ENCODE measurements at places on chromosomes 2 and 18. TPM values are rescaled to one million over a fixed set of nuclear protein-coding genes. Genes with fewer than 3 reads are reported as not detected.

CNRIP1 gene
- total RNA-seq: 28.0 TPM

TUBB8B gene
- not detected for total RNA-seq

ABHD1 gene
- not detected for total RNA-seq

EFEMP1 gene
- total RNA-seq: 1.2 TPM

SLC38A11 gene
- total RNA-seq: not detected

- peaks cover 3% of the 10 kb centered on the region for H3K36me3 ChIP-seq
- H3K27ac ChIP-seq: no peak overlapping the region
- no peak overlapping the region for H3K4me3 ChIP-seq
- H3K27me3 ChIP-seq: peaks cover 1% of the 10 kb centered on the region
- no peak for DNase-seq
Observed at GRCh38 chr18:715626-716025, 3.2 kb upstream of the ENOSF1 start.

- DNase-seq: no peak
- peaks cover 33% of the 10 kb centered on the region for H3K36me3 ChIP-seq
- H3K4me3 ChIP-seq: no peak overlapping the region
- no peak overlapping the region for H3K27ac ChIP-seq
- no peaks in the 10 kb centered on the region for H3K4me1 ChIP-seq
- no peaks in the 10 kb centered on the region for H3K27me3 ChIP-seq
Observed at GRCh38 chr2:102803041-102803896, 41.4 kb downstream of the TMEM182 start.

DNA sequence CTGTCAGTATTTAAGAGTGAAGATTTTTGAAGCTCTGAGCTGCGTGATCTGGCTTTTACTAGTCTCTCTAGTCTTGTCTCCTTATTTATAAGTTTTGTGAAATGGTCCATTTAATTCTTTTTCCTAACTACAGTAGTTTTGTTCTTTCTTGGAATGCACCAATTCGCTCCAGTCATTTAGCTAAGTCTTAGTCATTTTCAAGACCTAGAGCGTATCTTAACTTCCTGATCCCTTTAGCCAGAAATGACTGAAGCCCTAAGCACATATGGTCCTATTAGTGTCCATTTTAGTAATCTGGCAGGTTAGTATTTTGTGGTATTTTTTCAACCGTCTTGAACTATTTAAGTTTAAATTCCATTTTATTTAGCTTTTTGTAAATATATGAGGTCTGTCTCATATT is 3.6 kb downstream of the BIRC6 start:
- H3K4me3 ChIP-seq: no peak overlapping the region
- H3K27me3 ChIP-seq: no peaks in the 10 kb centered on the region
- no peaks in the 10 kb centered on the region for H3K36me3 ChIP-seq
- DNase-seq: no peak
- peaks cover 24% of the 10 kb centered on the region for H3K4me1 ChIP-seq
- H3K27ac ChIP-seq: no peak overlapping the region

DNA sequence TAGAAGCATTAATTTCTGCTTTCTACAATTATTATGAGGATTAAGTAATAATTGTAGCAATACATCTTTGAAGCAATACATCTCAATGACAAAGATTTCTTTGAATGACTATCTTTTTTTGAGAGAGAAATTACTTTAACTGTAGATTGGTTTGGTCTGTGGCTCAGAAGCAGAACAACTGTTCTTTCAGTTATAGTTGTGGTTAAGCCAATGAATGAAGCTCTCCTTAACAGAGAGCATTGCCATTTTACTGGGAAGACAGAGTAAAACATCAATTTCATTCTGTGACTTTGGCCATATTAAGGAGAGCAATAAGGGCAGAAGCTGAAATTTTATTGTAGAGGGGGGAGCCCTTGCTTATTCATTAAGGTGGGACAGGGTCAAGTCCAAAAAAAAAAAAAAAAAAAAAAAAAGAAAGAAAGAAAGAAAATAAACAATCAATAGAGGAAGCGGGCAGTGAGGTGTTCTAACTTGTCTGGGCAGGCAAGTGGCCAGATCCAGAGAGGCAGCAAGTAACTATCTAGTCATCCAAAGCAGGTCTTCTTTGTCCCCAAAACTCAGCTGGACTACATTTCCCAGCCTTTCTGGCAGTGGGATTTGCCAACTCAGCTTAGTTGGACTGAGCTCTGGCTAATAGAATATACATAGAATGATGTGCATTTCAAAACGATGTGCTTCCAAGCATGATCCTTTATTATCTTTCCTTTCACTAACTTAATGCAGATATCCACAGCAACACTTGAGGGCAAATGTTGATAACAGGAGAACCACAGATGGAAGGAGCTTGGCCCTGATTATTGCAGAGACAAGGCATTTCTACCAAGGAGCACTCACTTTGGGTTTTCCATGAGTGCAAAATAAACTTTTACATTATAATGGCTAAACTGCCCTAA is 462.7 kb upstream of the CDH20 start:
- no peaks in the 10 kb centered on the region for H3K36me3 ChIP-seq
- DNase-seq: no peak
- no peaks in the 10 kb centered on the region for H3K27me3 ChIP-seq

GRCh38 chr2:15263976-15264685 is 297.0 kb downstream of the NBAS start:
- no peak for DNase-seq
- H3K4me3 ChIP-seq: no peak overlapping the region
- H3K27me3 ChIP-seq: no peaks in the 10 kb centered on the region
- no peaks in the 10 kb centered on the region for H3K36me3 ChIP-seq
- H3K27ac ChIP-seq: no peak overlapping the region

DNA sequence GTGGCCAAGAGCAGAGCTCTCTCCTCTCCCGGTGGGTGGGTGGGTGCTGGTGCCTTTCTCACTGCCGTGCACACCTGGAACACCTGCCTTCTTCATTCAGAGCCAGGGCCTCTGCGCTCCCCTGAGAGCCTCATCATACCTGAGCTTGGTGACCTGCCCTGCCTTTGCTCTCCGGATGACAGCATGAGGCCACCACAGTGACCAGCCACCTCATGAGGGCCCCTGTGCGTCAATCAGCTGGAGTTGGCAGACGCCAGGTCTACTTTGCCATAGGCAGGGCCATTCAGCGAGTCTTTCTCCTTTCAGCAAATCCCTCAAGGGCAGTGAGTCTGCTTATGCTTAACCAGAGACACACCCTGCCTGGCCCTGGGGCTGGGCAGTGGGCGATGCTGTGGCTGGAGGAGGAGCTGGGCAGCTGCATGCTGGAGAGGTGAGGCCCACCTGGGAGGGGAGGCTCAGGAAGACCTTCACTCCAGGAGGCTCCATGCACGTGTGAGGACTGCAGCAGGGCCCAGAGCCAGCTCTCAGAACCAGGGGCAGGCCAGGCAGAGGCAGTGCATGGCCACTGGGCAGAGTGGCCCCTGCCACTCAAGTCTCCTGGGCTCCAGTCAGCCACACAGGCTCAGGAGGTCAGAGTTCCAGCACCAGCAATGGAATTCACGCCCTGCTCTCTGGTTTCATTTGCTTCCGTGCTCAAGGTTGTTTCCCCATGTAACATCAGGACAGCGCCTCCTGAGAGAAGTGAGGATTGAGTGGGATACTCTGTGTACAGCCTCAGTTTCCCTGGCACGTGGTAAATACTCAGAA is 417.5 kb upstream of the MYT1L start:
- H3K27me3 ChIP-seq: no peaks in the 10 kb centered on the region
- H3K4me3 ChIP-seq: no peak overlapping the region
- H3K4me1 ChIP-seq: peaks cover 5% of the 10 kb centered on the region

GRCh38 chr2:176131848-176132158 is 2.3 kb downstream of the HOXD8 start:
- H3K36me3 ChIP-seq: no peaks in the 10 kb centered on the region
- H3K27me3 ChIP-seq: peaks cover 56% of the 10 kb centered on the region
- peak overlapping the region; percentile 38 for H3K4me3 ChIP-seq
- no peak for DNase-seq
- no peak overlapping the region for H3K27ac ChIP-seq
- peaks cover 7% of the 10 kb centered on the region for H3K4me1 ChIP-seq

DNA sequence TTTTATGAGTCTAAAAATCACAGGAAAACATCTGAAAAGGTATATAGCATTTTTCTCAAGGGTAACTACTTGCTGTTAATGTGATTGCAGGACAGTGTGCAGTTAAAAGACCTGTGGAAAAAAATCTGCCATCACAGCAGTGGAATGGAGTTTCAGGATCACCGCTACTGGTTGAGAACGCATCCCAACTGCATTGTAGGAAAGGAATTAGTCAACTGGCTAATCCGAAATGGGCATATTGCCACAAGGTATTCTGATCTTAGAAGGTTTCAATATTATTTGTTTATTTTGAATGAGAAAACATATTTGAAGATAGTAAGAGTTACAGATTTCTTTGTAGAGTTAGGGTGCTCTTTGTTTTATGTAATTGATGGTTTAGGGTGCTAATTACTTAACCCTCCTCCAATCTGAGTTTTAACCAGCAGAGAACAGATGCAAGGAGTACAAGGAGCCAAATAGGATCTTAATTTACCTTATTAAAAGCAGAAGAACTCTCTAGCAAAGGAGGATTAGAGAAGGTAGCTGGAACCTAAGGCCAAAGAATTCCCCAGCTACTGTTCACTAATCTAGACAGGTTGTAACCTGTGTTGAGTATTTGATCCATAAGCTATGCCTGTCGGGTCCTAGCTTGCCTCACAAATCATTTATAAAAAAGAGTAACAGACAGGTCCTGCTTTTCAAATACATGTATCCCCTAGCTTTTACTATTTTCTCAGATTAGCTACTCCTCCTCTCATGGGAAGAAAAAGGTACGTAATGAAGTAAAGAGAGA is 35.0 kb downstream of the PIKFYVE start:
- peaks cover 2% of the 10 kb centered on the region for H3K36me3 ChIP-seq
- H3K4me3 ChIP-seq: no peak overlapping the region
- H3K4me1 ChIP-seq: peaks cover 6% of the 10 kb centered on the region
- H3K27ac ChIP-seq: no peak overlapping the region
- no peak for DNase-seq

DNA sequence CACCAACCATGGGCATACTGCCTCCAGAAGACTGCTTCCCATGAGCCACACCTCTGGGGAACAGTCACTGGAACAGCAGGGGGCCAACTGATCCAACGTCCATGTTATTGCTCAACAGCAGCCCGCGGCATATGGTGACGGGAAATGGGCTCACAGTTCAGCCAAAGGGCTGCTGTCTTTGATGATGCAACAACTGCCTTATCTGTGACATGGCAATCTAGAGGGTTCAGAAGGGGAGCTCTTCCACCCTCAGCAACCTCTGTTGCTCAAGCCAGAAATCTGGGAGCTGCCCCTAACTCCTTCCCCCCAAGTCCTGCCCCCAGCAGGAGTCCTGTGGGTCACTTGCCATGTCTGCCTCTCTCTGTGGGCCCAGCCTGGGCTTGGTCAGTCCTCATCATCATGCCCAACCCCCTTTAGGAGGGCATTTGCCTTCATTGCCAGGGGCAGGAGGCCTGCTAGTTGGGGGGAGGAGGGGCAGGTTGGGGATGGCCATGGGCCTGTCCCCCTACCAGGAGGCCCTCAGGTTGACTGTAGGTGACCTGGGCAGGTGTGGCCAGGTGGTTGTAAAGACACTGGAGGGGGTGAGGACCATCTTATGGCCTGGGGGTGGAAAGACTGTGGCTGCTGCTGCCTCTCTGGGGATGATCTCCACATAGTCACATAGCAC is 212.9 kb downstream of the CYP26B1 start:
- no peak for DNase-seq
- no peak overlapping the region for H3K27ac ChIP-seq
- no peaks in the 10 kb centered on the region for H3K36me3 ChIP-seq
- no peak overlapping the region for H3K4me3 ChIP-seq
- peaks cover 2% of the 10 kb centered on the region for H3K27me3 ChIP-seq
- H3K4me1 ChIP-seq: peaks cover 7% of the 10 kb centered on the region

GRCh38 chr2:210356944-210357343 is 42.0 kb upstream of the MYL1 start:
- DNase-seq: no peak
- no peaks in the 10 kb centered on the region for H3K4me1 ChIP-seq
- H3K27ac ChIP-seq: no peak overlapping the region
- H3K27me3 ChIP-seq: peaks cover 3% of the 10 kb centered on the region
- H3K4me3 ChIP-seq: no peak overlapping the region
- peaks cover 3% of the 10 kb centered on the region for H3K36me3 ChIP-seq

DNA sequence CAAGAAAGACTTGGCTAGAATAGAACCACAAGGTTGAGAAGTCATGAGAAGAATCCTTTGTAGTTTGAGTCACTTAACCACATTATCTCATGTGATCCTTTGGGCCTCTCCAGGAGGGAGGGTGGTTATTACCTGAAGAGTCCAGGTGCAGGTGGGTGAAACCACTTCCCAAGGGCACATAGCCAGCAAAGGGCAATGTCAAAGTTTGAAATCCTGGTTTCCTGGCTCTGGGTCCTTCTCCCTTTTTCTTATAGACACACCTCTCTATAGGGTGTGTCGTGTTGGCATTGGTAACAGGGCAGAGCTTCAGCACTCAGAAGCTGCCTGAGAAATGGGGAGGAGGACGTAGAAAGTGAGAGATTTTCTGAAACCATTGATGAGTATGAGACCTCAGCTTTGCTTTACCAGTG is 137.9 kb downstream of the MGAT5 start:
- H3K4me1 ChIP-seq: peaks cover 18% of the 10 kb centered on the region
- no peak overlapping the region for H3K4me3 ChIP-seq
- DNase-seq: no peak

DNA sequence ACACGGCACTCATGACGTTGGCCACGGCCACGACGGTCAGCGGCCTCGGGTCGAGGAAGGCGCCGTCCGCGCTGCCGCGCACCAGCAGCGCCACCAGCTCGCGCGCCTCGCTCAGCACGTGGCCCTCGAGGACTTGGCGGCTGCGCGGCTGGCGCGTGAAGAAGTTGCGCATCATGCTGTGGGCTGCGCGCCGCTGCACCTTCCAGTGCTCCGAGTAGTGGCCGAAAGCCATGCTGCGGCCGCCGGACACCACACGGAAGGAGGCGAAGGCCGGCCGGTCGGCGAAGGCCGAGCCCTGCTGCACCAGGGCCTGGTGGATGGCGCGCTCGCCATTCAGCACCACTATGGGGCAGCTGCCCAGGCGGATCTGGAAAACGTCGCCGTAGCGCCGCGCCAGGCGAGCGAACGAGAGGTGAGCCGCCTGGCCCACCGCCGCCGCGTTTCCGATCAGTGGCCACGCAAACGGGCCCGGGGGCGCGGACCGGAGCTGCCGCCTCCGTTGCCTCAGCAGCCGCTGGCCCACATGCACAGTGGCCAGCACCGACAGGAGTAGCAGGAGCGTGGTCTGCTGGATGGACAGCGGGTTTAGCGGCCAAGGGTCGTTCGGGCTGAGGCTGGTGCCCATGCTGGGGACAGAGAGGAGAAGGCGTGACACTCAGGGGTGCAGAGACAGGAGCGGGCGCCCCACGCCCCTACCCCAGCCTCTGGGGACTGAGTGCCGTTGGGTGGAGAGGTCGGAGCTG is 1.0 kb downstream of the CYP1B1 start:
- peaks cover 15% of the 10 kb centered on the region for H3K27me3 ChIP-seq
- peak overlapping the region; percentile 69 for H3K4me3 ChIP-seq
- no peak overlapping the region for H3K27ac ChIP-seq
- H3K36me3 ChIP-seq: no peaks in the 10 kb centered on the region
- H3K4me1 ChIP-seq: peaks cover 8% of the 10 kb centered on the region

DNA sequence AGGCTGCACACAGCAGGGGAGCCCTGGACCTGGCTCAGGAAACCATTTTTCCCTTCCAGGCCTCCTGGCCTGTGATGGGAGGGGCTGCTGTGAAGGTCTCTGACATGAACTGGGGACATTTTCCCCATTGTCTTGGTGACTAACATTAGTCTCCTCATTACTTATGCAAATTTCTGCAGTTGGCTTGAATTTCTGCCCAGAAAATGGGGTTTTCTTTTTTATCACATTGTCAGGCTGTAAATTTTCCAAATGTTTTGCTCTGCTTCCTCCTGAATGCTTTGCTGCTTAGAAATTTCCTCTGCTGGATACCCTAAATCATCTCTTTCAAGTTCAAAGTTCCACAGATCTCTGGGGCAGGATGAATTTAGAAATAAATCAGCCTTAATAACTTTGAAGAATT is 78.2 kb downstream of the EHBP1 start:
- DNase-seq: no peak
- H3K36me3 ChIP-seq: peaks cover 14% of the 10 kb centered on the region
- H3K27ac ChIP-seq: no peak overlapping the region
- no peaks in the 10 kb centered on the region for H3K27me3 ChIP-seq
